Left hindlimb (tissue), 1 donor: ENCODE measurements at places on chromosomes 1 and 21.

- DNase-seq: no peak
These were observed 974 bp downstream of the ACTN2 start for GRCh38 chr1:236687273-236687672.

DNA sequence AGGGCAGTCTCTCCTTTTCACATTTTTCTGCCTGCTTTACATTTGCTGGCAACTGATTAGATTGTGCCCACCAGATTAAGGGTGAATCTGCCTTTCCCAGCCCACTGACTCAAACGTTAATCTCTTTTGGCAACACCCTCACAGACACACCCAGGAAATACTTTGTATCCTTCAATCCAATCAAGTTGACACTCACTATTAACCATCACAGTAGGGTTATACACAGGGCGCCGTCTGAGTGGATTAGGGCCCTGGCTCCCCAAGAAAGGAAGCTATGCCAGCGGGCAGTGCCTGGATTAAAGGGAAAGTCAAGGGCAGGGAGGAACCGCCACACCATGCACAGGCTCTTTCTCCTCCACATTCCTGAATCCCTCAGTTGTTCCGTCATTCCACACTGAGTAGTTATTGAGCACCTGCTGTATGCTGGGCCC lies 56.2 kb downstream of the EVA1C start:
- no peak for DNase-seq

- peak; percentile 46 for DNase-seq
These were observed 1.0 kb downstream of the RNF220 start for GRCh38 chr1:44405798-44406736.

DNA sequence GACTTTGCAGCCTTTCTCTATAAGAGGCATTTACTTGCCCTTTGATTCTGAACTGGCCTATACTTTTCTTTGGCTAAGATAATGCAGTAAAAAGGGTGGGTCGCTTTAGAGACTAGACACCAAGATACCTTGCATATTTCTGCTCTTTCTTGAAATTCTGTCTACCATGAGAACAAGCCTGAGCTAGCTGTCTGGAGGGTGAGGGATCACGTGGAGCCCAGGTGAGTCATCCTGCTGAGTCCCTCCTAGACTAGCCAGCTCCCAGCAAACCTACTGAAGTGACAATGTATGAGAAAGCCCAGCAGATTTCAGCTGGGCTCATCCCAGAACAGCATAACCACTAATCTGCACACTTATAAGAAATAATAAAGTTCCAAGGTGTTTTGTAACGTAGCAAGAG lies 408.0 kb upstream of the KAZN start:
- no peak for DNase-seq

GRCh38 chr1:7535934-7536878 lies 234.9 kb upstream of the VAMP3 start:
- DNase-seq: no peak

DNA sequence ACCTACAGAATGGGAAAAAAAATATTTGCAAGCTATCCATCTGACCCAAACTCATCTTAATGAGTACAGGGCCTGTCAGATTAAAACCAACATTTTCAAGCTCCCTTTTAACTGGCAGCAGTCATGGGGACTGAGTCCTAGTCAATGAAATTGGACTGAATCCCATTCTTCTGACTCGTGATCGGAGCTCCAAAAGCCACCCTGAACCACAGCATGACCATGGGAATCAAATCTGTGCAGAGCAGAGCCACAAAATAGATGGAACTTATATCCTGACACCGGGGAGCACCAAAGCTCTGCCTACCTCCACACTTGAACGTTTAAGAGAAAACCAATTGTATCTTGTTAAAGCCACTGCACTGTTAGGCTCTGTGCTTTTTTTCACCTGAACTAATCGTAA lies 5.0 kb upstream of the RWDD3 start:
- DNase-seq: no peak

GRCh38 chr1:64595871-64596515 lies 126.1 kb downstream of the CACHD1 start:
- no peak for DNase-seq

DNA sequence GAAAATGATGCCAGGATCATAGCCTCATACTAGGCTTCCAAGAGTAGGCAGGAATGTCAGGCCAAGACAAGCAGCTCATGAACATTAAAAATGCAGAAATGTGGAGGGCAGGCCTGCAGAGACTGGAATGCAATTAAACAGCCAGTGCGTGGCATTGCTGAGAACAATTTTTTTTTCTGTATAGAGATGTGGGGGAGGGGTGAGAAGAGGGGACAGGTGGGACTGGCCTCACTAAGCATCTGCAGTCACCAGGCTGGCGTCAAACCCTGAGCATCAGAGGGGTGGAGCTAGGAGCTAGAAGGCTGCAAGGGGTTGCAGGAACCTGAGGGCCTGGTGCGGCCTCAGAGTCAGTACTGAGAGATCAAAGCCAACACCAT lies 114.1 kb downstream of the TNR start:
- DNase-seq: no peak

GRCh38 chr1:31013187-31013864 lies 52.2 kb downstream of the PUM1 start:
- no peak for DNase-seq

DNA sequence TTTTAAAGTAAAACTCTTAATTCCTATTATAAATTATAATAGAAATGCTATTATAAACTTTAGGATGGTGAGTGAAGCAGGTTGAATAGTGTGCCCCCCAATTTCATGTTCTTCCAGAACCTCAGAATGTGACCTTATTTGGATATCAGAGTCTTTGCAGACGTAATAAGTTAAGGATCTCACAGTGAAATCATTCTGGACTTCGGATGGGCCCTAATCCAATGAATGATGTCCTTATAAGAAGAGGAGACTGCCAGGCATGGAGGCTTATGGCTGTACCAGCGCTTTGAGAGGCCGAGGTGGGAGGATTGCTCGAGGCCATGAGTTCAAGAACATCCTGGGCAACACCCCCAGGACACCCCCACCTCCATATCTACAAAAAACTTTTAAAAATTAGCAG lies 9.4 kb upstream of the MT1HL1 start:
- DNase-seq: no peak

GRCh38 chr1:172837816-172838679 lies 179.1 kb downstream of the FASLG start:
- DNase-seq: no peak

- no peak for DNase-seq
These were observed 438.1 kb downstream of the PRDM2 start for GRCh38 chr1:14138135-14138506.

GRCh38 chr1:107966550-107966949 lies 1.6 kb upstream of the VAV3 start:
- DNase-seq: no peak

DNA sequence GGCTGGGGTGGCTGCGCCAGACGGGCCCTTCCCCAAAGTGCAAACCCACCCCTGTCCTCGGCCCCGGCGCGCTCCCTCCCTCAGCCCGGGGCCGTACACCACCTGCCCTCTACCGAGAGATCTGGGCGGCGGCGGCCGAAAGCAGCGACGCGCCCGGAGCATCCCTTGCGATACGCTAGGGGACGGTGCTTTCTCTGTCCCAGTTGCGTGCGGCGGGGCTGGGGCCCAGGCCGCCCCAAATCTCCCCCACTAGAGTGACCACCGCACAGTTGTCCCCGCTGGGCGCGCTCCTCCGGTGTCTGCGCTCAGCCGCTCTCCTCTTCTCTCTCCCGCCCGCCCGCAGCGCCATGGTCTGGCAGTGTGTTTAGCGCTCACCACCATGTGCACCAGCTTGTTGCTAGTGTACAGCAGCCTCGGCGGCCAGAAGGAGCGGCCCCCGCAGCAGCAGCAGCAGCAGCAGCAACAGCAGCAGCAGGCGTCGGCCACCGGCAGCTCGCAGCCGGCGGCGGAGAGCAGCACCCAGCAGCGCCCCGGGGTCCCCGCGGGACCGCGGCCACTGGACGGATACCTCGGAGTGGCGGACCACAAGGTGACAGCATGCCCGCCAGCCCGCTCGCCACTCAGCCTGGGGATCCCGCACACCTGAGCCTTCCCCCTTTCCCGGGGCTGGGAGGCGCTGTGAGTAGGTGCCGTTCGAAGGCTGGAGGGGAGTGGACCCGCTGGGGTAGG lies 1.0 kb downstream of the ST6GALNAC5 start:
- DNase-seq: peak; percentile 56

DNA sequence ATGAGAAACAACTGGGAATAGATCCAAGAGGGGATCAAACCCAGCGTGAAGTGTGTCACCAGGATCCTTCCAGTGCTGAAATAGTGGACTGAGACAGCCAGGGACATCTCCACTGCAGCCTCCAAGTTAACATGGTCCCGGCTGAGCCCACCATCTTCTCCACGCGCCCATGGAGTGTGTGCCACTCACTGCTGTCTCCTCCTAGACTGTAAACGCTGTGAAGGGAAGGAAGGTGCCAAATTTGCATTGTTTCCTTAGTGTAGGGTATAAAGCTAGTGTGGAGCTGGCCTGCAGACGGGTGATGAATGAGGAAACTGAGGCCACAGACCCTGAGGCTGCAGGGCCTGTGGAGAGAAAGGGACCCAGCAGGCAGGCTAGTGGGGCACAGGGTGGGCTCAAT lies 183.6 kb downstream of the FOXD2 start:
- DNase-seq: no peak

GRCh38 chr1:43861988-43862735 lies 71.4 kb upstream of the ARTN start:
- DNase-seq: no peak

DNA sequence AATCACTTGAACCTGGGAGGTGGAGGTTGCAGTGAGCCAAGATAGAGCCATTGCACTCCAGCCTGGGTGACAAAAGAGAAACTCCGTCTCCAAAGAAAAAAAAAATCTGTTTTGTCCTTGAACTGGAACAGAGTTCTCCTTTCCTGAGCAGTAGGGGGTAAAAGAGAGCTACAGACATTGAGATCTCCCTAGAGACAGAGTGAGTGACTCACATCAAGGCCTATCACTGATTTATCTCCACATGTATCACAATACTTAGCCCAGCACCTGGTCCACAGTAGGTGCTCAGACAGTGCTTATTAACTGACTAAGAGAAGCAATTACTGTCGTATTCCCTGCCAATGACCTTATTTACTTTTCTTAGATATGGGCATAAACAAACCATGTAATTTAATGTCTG lies 354.1 kb upstream of the C1orf87 start:
- DNase-seq: no peak

DNA sequence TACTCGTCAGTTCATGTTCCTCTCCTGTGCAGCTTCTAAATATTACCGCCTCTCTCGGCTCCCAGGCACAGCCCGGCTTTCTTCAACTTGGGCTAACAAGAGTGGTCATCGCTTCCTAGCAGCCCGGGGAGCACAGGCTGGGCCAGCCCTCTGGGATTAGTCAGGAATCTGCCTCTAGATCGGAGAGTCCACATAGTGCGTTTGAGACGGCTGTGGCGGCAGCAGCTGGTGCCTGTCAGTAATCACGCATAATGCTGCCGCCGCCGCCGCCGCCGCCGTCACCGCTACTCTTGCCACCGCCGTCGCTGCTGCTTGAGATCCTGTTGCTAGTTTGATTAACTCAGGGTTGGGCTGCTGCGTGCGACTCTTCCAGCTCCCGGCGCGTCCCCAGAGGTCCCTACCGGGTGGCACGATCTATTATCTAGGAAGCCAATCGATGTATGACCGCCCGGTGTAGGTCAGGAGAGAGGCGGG lies at the start of gene RXRG:
RXRG (minus strand) TSS at position 230 of the 474 bp plus-strand sequence. CDS start 233 bp downstream, outside the sequence.
- peak; percentile 67 for DNase-seq

- DNase-seq: peak; percentile 56
These were observed 766 bp downstream of the AGO4 start for GRCh38 chr1:35808450-35809113.

DNA sequence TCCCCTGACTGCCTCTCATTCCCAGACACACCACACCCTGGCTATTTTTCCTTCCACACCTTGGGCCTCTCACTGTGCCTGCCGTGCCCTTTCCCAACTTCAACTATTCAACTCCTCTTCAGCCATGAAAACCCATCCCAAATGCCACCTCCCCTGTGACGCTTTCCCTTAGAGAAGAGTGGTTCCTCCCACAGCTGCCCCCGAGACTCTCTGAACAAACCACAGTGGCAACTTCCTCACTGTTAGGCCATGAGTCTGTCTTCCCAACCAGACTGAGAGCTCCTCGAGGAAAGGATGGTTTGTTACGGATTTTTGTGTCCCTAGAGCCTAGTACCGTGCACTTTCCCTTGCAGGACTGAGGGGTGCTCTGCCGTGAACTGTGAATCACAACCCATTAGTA lies 59.2 kb downstream of the LRRN2 start:
- DNase-seq: no peak

DNA sequence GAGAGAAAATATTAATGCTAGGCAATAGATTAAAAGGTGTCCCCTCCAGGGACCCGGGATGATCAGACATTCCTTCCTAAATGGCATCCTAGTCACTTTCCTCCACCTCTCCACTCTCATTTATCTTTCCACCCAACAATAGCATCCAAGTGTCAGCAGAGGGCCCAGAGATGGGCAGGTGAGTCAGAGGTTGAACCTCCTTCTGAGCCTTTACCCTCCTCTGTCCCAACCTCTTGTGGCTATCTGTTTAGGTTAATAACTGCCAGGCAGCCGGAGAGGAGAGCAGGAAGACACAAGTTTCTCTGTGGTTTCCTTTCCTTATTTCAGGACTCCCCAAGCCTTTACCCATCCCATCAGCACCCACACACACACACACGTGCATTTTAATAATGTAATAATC lies 4.1 kb downstream of the GJA5 start:
- DNase-seq: no peak

- DNase-seq: no peak
These were observed 7.3 kb downstream of the EDEM3 start for GRCh38 chr1:184747089-184747955.

DNA sequence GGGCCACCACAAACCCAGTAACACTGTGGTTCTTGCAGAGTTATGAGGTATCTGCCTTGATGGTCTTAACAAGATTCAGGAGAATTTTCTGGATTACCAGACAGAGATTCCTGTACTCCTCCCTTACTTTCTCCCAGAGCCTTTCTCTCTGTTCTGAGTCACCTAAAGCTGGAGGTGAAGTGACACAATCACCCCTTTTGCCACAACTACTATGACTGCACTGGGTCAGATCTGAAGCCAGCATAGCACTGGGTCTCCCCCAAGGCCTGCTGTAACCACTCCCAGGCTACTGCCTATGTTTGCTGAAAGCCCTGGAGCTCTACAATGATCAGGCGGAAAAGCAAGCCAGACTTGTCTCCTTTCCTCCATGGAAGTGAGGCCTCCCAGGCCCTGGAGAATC lies 156.7 kb upstream of the NEGR1 start:
- no peak for DNase-seq

GRCh38 chr21:46087641-46088040 lies 10.3 kb upstream of the COL6A2 start:
- no peak for DNase-seq

- no peak for DNase-seq
These were observed 158.2 kb downstream of the PBX1 start for GRCh38 chr1:164716992-164717703.

GRCh38 chr21:16913010-16913409 lies 599.8 kb upstream of the CXADR start:
- DNase-seq: no peak

- no peak for DNase-seq
These were observed 17.8 kb upstream of the SLAMF1 start for GRCh38 chr1:160664573-160665051.

DNA sequence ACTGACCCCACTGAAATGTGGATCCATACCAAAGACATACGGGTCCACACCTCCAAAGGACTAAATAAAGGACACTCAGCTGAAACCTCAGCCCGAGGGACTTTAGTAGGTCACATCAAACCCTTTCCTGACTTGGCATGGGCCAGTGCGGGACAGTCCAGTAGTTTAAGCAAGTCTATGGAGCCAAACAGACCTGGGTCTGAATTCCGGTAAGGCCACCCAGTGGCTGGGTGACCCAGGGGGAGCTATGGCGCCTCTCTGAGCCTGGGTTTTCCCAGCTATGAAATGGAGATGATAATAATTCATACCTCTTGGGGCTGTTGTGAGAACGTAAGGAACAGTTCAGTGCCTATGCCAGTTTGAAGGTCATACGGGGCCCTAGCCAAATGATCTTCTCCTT lies 36.2 kb upstream of the ZBTB40 start:
- no peak for DNase-seq
